ENCODE measurements at places on chromosomes 3 and 15. TPM values are rescaled to one million over a fixed set of nuclear protein-coding genes. Genes with fewer than 3 reads are reported as not detected.

DNA sequence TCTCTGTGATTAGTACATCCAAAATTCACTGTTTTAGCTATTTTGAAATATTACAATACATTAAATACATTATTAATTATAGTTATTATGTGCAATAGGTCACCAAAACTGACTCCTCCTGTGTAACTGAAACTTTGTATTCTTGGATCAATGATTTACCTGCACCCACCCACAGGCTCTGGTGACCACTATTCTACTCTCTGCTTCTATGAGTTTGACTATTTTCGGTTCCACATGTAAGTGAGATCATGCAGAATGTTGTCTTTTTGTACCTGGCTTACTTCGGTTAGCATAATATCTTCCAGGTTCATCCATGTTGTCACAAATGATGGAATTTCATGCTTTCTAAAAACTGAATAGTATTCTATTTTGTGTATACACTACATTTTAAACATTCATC, 43.8 kb downstream of the SLC2A2 start:
- no peak overlapping the region for H3K27ac ChIP-seq
- no peaks in the 10 kb centered on the region for H3K36me3 ChIP-seq
- H3K4me1 ChIP-seq: no peaks in the 10 kb centered on the region
- no peaks in the 10 kb centered on the region for H3K27me3 ChIP-seq
- no peak for DNase-seq
- H3K4me3 ChIP-seq: no peak overlapping the region

- no peak overlapping the region for H3K4me3 ChIP-seq
- DNase-seq: no peak
- no peak overlapping the region for H3K27ac ChIP-seq
- H3K36me3 ChIP-seq: no peaks in the 10 kb centered on the region
- H3K27me3 ChIP-seq: no peaks in the 10 kb centered on the region
Observed at GRCh38 chr15:66594836-66595235, 29.0 kb upstream of the LCTL start.

Gene SCG3
- total RNA-seq: 1.8 TPM

Gene KLHL40
- total RNA-seq: not detected

Gene TGM4
- total RNA-seq: 0.13 TPM

- no peaks in the 10 kb centered on the region for H3K4me1 ChIP-seq
- H3K27ac ChIP-seq: no peak overlapping the region
- H3K4me3 ChIP-seq: no peak overlapping the region
- H3K36me3 ChIP-seq: peaks cover 10% of the 10 kb centered on the region
Observed at GRCh38 chr3:126347543-126348161, 9.6 kb downstream of the KLF15 start.

- H3K27me3 ChIP-seq: no peaks in the 10 kb centered on the region
- no peak for DNase-seq
- peaks cover 4% of the 10 kb centered on the region for H3K4me1 ChIP-seq
- no peaks in the 10 kb centered on the region for H3K36me3 ChIP-seq
- H3K27ac ChIP-seq: peak overlapping the region; percentile 74
Observed at GRCh38 chr3:185215873-185216606, 37.8 kb downstream of the EHHADH start.

Gene UBA7
- 87.5 TPM for total RNA-seq

- H3K36me3 ChIP-seq: no peaks in the 10 kb centered on the region
- H3K4me1 ChIP-seq: peaks cover 19% of the 10 kb centered on the region
- H3K27me3 ChIP-seq: no peaks in the 10 kb centered on the region
- DNase-seq: no peak
- no peak overlapping the region for H3K4me3 ChIP-seq
Observed at GRCh38 chr3:194072097-194072428, 63.9 kb upstream of the HES1 start.

- DNase-seq: no peak
- no peak overlapping the region for H3K27ac ChIP-seq
- H3K27me3 ChIP-seq: no peaks in the 10 kb centered on the region
- H3K36me3 ChIP-seq: no peaks in the 10 kb centered on the region
Observed at GRCh38 chr3:49638445-49638844, 35.7 kb upstream of the APEH start.

Gene NR1I2
- 0.67 TPM for total RNA-seq

Gene RNU5B-1
- total RNA-seq: not detected

Gene GCNT3
- total RNA-seq: 0.13 TPM

- no peak for DNase-seq
- no peaks in the 10 kb centered on the region for H3K4me1 ChIP-seq
- H3K36me3 ChIP-seq: no peaks in the 10 kb centered on the region
- no peak overlapping the region for H3K4me3 ChIP-seq
- no peaks in the 10 kb centered on the region for H3K27me3 ChIP-seq
- H3K27ac ChIP-seq: no peak overlapping the region
Observed at GRCh38 chr3:111749171-111750170, 109.6 kb upstream of the PHLDB2 start.

DNA sequence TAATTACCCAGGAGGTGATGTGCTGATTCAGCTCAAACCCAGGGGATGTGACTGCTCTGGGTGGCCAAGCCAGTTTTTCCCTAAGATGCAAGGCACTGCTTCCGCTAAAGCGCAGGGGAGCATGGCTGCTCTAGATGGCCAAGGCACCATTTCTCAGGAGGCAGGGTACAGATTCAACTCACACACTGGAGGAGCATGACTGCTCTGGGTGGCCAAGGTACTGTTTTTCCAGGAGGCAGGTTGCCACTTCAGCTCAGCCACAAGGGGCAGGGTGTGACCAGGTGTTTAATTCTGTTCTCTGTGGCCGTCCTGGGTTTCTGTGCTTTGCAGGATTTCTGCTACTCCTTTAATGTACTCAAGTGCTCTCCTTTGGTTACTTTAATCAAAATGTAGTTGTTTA, 659.3 kb upstream of the ARRDC4 start:
- DNase-seq: no peak
- no peak overlapping the region for H3K4me3 ChIP-seq
- no peaks in the 10 kb centered on the region for H3K27me3 ChIP-seq

All from thyroid gland (tissue), 4 donors.